ENCODE measurements at places on chromosomes 5 and 9.

DNA sequence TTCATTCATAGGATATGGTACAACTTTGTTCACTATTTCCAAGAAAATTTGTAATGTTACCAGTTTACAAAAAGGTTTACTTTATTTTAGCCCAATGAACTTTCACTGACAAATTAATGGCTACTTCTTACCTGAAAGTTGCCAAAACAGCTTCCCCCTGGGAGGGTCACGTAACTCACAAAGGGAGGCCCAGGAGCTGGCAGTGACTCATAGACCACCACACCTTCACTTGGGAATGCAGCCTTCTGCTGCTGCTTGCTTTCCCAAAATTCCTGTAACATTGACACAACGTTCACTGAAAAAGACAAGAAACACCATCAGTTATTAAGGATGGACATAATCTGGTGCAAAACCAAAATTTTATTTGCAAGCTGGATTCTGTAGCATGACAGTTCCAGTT, 18.1 kb downstream of the LIX1 start:
- DNase-seq: no peak

DNA sequence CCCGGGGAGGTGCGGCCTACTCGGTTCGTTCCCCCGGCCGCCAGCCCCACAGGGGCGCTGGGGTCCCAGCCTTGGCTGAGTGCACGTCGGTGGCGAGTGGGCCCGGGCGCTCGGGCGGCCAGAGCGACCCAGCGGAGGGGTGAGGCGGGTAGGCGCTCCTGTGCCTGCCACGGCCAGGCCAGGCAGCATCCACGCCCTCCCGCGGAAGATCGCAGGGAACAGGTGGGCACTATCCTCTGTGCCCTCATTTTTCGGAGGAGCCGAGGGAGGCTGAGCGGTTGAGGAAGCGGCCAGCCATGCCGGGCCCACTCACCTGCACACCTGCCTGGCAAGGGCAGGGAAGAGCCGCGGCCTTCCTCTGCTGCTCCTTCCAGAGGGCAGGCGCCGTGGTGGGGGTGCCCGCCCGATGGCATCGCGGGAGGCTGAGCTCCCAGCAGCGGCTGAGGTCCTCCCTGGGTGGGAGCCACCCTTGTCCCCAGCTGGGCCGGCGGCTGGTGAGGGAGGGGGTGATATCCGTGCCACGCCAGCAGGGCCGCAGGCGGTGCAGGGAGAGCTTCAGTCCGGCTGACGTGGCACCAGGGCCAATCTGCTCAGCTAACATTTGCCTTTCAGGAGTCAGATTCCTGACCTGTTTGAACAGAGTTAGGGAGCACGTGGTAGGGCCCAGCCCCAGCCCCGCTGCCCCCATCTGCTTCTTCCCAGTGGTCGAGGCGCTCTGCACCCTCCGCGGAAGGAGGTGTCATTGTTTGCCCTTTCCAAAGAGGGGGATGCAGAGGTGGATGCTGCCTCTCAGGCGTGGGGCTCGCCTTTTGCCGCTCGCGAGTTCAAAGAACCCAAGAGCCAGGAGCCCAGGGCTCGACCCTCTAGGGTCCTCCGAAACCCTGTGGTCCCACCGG, 1.6 kb upstream of the SEC16A start:
- DNase-seq: no peak

DNA sequence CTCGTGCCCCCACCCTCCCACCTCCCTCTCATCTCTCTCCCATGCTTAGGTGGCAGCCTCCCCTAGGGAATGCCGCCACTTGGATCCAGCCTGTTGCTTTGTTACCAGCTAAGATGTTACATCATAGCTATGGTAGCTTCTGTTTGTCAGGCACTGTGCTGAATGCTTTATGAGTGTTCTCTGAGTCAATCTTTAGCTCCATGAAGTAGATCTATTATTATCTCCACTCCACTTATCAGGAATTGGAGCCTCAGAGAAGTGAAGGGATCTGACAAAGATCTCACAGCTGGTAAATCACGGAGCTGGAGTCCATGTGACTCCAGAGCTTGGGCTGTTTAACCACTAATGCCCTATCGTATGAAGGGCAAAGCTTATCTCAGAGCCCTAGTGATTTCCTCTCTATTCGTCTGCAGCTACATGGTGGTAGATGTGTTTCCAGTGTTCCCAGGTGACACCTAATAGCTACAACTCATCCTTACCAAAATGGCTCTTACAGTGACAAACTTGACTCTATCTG, 54.1 kb downstream of the GARNL3 start:
- no peak for DNase-seq

- DNase-seq: no peak
Observed at GRCh38 chr5:172839669-172840431, 5.8 kb downstream of the ERGIC1 start.

DNA sequence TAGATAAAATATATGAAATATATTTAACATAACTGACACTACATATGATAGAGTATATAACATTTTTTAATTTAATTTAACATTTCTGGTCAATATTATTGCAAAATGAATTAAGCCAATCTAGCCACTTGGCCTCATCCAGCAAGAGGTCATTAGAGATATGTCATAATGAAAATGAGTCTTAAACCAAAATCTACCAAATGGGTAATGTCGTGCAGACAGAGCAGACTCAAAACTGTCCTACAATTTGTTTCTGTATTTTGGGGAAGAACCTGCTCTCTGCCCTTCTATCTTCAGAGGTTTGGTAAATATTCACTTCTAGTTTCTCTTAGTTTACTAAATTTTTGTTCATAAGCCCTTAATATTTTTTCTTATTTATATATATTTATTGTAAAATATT, 61.4 kb downstream of the ARHGEF28 start:
- DNase-seq: no peak

DNA sequence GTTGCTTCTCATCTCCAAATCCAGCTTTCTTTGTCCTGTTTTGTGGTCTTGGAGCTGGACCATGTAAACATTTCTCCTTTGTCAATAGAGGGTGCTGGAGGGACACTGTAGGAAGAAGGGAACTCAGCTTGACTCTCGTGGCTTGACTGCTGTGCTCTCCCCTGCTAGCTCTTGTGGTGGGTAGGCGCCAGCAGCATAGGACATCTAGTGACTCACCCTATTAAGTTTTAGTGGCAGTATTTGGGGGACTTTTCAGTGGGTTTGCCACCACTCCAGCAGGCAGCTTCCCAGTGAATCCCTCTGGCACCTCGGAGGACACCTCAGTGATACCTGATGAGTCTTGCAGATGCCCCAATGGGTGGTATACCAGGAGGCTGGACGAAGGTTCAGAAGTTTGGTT, 97.8 kb downstream of the TSSK1B start:
- peak; percentile 6 for DNase-seq

GRCh38 chr9:72856972-72857623, 95.8 kb downstream of the ALDH1A1 start:
- peak; percentile 27 for DNase-seq

DNA sequence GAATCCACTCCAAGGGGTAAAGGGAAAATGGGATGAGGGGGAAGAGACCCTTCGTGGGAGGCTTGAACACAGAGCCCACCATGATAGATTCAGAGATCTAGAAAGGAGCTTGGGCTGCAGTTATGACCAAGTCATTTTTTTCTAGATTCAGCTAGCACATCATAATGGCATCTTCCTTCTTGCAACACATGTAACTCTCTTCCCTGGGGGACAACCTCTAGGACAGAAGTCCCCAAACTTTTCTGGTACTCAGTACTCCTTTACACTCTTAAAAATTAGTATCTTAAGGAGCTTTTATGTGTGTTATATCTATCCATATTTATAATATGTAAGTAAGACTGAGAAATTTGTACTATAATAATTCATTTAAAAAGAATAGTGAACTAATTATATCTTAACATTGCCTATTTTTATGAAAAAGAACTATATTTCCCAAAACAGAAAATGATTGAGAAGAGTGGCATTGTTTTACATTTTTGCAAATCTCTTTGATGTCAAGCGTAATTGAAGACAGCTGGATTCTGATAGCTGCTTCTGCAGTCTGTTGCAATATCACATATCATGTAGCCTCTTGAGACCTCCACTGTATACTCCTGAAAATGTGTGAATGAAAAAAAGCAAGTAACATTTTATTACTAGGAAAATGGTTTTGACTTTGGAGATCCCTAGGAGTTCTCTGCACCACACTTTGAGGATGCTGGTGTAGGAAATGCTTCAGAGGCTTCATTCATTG, 875 bp downstream of the ACO1 start:
- no peak for DNase-seq

GRCh38 chr5:159343295-159344094, 13.2 kb upstream of the IL12B start:
- DNase-seq: no peak

Data from H7 (cell line).